ENCODE measurements at places on chromosomes 16 and 17.

GRCh38 chr17:52790359-52790955 is 631.9 kb upstream of the CA10 start:
- no peak for DNase-seq

DNA sequence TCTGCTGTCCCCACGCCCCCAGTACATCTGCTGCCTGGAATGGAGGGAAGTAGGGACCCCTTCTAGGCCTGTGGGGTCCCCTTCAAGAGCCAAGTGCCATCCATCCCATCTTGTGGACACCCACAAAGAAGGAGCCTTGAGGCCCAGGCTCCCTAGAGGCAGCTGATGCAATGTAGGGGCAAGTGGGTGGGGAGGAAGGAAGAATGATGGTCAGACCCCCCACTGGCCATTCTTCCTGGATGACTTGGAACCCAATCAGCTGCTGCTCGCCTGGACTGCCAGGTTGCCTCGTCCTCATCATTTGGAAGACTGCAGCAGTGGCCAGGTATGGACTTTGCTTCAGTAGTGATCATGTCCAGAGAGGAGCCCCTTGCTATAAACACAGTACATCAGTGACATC is 48.9 kb downstream of the SMPD3 start:
- DNase-seq = peak; percentile 18

DNA sequence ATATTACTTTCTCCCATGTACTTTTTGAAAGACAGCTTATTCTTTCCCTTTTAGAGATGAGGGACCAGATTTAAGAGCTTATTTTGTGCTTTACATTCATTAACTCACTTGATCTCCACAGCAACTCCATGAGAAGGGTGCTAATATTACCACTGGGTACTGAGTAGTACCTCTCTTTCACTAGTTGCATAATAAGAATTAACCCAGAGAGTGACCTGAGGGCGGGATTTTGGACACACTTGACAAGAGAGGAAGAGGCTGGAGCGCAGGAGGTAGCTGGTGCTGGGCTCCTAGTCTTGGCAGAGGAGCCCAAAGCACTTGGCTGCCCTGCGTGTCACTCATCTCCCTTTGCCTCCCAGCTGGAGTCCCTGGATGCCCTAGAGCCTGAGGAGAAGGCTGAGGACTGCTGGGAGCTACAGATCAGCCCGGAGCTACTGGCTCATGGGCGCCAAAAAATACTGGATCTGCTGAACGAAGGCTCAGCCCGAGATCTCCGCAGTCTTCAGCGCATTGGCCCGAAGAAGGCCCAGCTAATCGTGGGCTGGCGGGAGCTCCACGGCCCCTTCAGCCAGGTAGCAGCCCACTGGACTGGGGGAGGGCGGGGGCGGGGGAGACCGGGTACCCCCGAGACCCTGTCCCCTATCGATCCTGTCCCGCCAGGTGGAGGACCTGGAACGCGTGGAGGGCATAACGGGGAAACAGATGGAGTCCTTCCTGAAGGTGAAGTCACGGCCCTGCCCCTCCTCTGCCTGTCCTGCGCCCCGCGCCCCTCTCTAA is 1.7 kb upstream of the MAZ start:
- DNase-seq = peak; percentile 55

- peak; percentile 71 for DNase-seq
Measured at GRCh38 chr16:58409316-58409973, 17.2 kb downstream of the GINS3 start.

GRCh38 chr17:17922070-17922614 is 50.1 kb downstream of the TOM1L2 start:
- no peak for DNase-seq

DNA sequence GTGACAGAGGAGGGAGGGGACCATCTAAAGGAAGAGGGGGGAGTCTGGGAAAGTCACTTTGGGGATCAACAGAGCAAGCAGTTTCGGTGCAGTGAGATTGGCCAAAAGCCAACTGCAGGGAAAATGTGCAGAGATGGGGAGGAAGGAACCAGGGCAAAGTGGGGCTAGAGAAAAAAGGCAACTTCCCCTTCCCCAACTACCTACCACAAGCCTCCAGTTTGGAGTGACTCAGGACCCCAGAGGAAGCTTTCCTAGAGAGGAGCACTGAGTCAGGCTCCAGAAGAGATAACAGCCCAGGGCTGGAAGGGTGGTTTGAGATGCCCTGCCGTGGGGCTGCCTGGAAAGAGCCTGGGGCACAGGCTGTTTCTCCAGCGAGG is 6.9 kb upstream of the CD300LD start:
- DNase-seq = no peak

GRCh38 chr17:9001559-9001958 is 19.8 kb upstream of the NTN1 start:
- no peak for DNase-seq

GRCh38 chr17:1360975-1361374 is 39.0 kb downstream of the YWHAE start:
- DNase-seq = no peak

- no peak for DNase-seq
Measured at GRCh38 chr17:27519550-27519949, 63.3 kb downstream of the KSR1 start.

- DNase-seq = no peak
Measured at GRCh38 chr16:35207059-35207999, 1747.9 kb downstream of the TP53TG3F start.
